ENCODE measurements at places on chromosomes 11 and 22.

DNA sequence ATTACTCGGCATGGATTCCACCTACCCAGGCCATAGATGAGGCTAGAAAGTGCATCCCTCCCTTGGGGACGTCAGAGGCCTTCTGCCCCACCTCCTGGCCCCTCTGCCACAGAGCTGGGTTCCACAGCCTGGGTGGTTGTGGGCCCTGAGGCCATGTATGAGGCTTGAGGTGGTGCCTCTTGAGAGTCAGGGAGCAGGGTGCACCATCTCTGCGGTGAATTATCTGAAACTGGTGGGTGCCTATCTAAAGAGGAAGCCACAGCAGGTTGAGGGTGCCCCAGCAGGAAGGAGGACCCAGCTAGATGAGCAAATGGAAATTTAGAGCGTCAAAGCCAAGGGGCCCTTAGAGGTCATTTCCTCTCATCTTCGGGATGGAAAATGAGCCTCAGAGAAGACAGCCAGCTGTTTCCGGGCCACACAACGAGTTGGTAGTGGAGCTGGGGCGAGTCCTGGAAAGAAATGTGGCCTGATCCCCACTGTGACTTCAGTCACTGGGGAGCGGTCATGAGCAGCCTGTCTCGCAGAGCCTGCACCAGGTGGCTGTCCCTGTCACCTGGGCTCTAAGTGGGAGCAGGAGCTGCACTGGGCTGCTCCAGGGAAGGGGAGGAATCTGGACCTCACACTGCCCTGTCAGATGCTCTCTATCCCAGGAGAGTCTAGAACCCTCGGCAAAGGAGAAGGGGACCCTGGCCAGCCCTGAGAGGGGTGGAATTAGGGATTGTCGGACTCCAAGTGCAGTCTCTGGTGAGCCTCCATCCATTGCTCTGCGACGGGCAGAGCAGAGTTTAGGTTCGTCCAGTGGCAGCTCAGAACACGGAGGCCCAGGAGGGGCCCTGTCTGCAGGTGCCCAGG, 7.3 kb downstream of the ADORA2A start:
- DNase-seq = peak; percentile 15

DNA sequence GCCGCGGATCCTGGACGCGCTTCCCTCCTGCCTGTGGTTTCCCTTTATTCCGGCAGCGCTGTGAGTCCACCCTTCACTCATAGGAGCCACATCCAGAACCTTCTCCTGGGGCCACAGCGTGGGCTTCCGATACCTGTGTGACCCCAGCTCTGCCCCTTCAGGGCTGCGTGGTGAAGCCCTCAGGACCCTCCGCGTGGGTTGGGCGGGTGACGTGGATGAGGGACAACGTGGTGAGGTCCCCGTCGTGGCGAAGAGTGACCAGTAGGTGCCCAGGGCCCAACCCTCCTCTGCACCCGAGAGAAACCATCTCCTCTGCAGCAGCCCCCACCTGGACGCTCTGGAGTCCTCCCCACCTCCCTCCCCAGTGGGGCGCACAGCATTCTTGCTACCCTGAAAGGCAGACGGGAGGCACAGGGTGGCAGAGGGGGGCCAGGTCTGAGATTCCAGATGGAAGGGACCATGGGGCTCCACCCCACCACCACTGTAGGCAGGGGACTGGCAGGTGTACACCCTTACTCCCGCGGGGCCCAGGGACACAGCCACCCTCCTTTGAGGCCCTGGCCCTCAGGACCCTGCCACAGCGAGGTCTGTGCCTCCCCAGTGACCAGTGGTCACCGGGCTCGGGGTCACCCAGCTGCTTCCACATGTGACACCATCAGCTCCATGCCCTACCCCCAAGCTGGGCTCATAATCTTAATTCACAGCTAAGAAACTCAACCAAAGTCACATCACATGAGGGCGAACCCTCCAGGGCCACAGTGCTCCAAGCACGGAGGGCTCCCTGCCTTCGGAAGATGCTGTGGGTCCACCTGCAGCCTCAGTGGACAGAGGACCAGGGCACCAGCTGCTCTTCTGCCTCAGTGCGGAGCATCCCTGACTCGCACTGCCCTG, 3.4 kb upstream of the ZBED4 start:
- DNase-seq = no peak

DNA sequence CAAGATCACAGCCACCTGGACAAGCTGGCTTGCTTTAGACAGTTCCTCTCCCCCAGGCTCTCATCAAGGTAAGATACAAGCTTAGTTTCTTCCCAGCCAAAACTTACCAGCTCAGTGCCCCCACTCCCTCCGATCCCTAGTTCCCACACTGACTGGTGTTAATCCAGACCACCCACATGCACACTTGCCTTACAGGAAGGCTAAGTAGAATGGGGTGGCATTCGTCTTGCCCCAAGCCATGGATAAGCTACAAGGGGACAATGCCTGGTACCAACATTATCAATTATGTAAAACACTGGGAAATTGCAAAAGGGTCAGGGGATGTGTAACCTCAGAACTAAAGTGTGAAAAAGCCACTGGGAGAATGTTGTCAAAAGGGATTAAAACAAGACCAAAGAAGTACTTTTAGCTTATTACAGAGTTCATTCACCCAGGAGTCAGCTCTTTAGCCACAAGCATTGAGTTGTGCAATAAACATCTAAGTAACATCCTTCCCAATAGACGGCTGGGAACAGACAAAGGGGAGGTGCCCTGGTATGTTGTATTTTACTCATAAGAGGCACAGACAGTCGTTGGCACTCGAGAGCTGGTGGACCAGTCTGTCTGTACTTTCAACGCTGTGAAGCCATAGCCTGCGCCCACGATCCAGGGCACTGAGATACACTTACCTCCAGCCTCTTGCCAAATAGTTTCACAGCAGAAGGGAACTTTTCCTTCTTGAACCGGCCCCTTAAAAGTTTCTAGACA, 1.1 kb downstream of the DHCR7 start:
- DNase-seq = no peak

GRCh38 chr22:17742527-17742902, 31.8 kb downstream of the BID start:
- peak; percentile 95 for DNase-seq

GRCh38 chr11:48017105-48017830, 36.9 kb downstream of the PTPRJ start:
- no peak for DNase-seq

DNA sequence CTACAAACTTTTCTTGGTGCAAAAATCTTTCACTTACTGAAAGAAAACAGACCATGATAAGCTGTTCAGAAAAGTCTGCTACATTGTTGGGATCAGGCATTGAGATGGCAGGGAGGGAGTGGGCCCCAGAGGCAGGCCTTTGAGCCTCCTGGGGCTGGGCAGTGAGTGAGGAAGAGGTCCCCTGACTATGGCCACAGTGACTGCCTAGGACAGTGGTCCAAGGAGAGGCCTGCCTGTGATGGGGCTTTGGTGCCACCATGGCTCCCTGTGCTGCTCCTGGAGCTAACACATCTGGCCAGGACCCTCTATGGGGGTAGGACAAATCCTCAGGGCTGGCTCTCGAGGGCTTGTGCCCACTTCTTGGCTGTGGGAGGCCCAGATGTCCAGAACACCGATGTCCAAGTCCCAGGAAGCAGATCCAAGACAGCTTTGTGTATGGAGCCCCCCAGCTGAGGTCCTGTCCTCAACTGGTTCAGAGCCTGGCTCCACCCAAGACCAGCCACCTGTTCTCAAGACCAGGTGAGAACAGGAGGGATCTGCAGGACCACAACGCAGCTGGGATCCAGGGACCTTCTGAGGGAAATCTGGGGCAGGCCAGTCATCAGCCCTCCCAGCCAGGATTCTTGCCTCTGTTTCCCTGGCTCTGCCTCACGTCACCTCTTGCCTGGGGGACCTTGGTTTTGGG, 36.9 kb downstream of the PPM1F start:
- no peak for DNase-seq

- DNase-seq = no peak
Measured at GRCh38 chr22:36069368-36069767, 40.7 kb upstream of the RBFOX2 start.

GRCh38 chr11:8019314-8020243, 32.4 kb downstream of the EIF3F start:
- DNase-seq = no peak

- no peak for DNase-seq
Measured at GRCh38 chr11:71238941-71239340, 13.4 kb downstream of the SHANK2 start.

DNA sequence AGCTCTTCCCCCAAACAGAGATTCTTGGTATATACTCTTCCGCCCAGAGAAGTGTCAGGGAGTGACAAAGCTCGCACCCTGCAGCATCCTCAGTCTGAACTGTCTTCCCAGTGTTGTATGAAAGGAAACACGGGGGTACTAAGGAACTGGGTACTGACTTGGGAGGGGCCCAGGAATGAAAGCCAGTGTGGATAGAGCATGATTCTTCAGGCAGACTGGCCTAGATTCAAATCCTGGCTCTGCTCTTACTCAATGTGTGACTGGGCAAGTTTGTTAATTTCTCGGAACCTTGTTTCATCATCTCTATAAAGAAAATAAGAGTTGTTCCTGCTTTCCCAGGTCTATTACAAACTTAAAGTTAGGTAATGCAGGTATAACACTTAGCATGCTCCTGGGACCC, 266.0 kb upstream of the NARS2 start:
- DNase-seq = no peak

- no peak for DNase-seq
Measured at GRCh38 chr22:37674951-37675929, at the start of gene LGALS1. TSS of gene LGALS1 (plus strand) at chr22:37675636. CDS start at chr22:37675703, 67 bp downstream.

GRCh38 chr11:30128269-30128932, 102.4 kb upstream of the FSHB start:
- DNase-seq = no peak

All from D721Med (cell line).